ENCODE measurements at places on chromosomes 7 and 10. TPM values are rescaled to one million over a fixed set of nuclear protein-coding genes. Genes with fewer than 3 reads are reported as not detected.

CRHR2 gene
- polyA plus RNA-seq, result 2.6 TPM

CYP2E1 gene
- 18.1 TPM for polyA plus RNA-seq

NIPSNAP2 gene
- polyA plus RNA-seq, result 85.7 TPM

PITX3 gene
- polyA plus RNA-seq, result 0.22 TPM

ADIRF gene
- polyA plus RNA-seq, result 31.5 TPM

WASL gene
- polyA plus RNA-seq, result 46.8 TPM

COL17A1 gene
- polyA plus RNA-seq, result 0.47 TPM

SEMA3A gene
- polyA plus RNA-seq, result 20.7 TPM

ADCY1 gene
- 79.2 TPM for polyA plus RNA-seq

HMX2 gene
- polyA plus RNA-seq, result 0.09 TPM

SLC18A3 gene
- 19.9 TPM for polyA plus RNA-seq

EFCAB10 gene
- polyA plus RNA-seq, result 6.0 TPM

FEZF1 gene
- not detected for polyA plus RNA-seq

GLI3 gene
- polyA plus RNA-seq, result 8.9 TPM

TMEM26 gene
- 2.0 TPM for polyA plus RNA-seq

HOXA1 gene
- polyA plus RNA-seq, result 3.9 TPM

STAG3 gene
- polyA plus RNA-seq, result 67.6 TPM

Measured in spinal cord (tissue), 10 donors.